ENCODE measurements at places on chromosomes 13 and 19. TPM values are rescaled to one million over a fixed set of nuclear protein-coding genes. Genes with fewer than 3 reads are reported as not detected.

DNA sequence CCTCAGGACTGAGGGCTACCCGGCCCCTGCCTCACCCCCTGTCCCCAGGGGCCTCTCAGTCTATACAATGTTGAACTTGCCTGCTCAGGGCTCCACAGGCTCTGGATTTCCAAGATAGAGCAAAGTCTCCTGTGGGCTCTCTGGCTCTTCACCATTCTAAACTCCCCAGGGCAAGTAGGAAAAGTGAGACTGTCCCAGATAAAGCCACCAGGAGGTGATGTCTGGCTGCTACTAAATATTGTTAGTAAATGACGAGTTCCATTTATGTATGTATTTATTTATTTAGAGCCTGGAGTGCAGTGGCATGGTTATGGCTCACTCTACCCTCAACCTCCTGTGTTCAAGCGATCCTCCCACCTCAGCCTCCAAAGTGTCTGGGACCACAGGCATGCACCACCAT is 73.6 kb upstream of the SIAH3 start:
- no peak for DNase-seq

Gene CTXN1
- 1.9 TPM for total RNA-seq

DNA sequence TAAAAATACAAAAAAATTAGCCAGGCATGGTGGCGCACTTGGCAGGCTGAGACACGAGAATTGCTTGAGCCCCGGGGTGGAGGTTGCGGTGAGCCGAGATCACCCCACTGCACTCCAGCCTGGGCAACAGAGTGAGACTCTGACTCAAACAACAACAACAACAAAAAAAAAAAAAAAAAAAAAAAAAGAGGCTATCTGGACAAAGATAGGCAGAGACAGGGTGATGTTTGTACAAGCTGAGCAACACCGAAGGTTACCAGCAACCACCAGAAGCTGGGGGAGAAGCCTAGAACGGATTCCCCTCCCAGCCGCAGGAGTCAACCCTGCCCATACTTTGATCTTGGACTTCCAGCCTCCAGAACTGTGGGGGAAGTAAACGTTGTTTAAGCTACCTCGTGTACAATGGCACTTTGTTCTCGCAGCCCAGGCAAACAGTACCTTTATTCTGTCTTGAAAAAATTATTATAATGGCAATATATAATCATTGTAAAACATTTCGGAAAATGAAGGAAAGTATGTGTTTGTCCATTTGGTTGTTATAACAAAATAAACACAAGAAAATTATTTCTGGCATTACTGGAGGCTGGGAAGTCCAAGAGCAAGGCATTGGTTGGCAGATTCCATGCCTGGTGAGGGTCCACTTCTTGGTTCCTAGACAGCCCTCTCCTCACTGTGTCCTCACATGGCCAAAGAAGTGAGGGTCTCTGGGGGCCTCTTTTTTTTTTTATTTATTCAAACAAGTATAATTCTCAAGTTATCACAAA is 39.8 kb upstream of the LATS2 start:
- no peak for DNase-seq

GRCh38 chr13:99418103-99418842 is 83.0 kb upstream of the TM9SF2 start:
- DNase-seq, result no peak

Gene PEAK3
- 0.16 TPM for total RNA-seq

DNA sequence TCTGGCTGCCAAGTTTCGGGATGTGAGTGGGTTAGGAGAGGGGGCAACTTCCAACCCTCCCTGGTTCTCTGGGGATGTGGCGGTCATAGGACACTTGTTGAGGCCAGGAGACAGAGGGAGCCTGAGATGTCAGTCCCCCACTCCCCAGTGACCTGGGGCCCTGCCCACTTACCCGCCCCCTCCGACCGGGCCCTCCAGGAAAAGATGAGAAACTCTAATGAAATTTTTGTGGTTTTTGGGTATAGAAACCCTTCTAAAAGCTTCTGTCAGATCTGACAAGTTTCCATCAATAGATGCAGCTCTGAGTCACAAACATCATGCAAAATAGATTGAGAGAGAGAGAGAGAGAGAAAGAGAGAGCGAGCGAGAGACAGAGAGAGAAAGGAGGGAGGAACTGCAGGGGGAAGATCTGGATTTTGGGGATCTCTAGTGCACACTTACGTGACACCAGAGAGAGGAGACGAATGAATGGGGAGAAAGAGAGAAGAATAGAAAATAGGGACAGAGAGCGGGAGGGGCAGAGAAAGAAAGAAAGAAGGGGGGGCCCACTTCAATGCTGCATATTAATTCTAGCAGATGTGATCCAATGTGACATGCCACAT is 94.0 kb downstream of the PTPRS start:
- no peak for DNase-seq

Gene KLK15
- not detected for total RNA-seq

Gene ATXN8OS
- total RNA-seq, result not detected

DNA sequence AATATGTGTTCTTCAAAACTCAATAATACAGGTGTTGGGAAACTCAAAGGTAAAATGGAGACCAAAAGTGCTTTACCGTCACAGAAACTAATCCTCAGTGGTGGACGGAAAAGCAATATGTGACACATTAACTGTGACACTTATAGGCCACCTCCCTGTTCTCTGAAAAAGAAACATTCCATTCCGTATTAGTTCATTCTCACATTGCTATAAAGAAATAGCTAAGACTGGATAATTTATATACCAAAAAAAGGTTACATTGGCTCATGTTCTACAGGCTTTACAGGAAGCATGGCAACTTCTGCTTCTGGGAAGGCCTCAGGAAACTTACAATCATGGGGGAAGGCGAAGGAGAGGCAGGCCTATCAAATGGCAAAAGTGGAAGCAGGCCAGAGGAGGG is 435.3 kb upstream of the HTR2A start:
- no peak for DNase-seq

DNA sequence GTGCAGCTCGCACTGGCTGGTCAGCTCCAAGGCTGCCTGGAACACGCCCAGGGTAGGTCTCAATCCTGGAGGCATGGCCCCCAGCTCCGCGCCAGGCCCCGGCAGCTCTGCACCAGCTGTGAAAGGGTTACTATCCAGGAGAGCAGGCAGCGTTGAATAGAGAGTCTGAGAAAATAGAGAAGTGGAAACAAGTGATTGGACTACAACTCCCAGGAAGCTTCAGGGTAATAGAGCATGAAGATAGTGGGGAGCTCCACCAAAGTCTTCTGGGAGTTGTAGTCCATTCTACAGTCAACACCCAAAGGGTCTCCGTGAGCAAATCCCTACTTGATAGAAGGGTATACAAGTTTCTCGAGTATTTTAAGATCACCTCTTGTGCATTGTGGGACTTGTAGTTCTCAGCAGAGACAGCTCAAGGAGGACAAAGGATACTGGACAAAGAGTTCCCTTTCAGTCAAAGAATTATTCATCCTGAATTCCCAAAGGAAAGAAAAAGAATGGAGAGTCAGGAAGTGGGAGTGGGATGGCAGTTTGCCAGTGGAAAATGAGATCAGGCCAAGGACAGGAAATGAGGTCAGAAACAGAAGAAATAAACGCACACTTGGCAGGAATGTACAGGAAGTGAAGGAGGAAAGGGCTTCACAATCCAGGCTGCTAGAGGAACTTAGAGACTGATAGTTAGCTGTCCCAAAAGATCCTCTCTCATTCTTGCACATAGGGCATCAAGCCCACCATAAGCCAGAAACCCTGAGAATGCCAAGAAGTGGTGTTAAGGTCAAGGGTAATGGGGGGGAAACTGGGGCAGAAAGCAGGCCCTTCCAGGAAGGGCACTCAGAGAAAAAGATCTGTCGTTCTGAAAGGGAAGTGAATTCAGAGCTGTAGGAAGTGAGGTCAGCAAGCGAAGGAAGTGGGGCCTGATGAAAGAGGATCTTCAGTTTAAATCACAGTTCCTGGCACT is 5.5 kb upstream of the MAMSTR start:
- no peak for DNase-seq

Gene PCDH8
- total RNA-seq, result not detected

- DNase-seq, result no peak
Observed at GRCh38 chr19:1469255-1470054, 9.6 kb downstream of the C19orf25 start.

Gene ADPRHL1
- total RNA-seq, result 0.32 TPM

- peak; percentile 67 for DNase-seq
Observed at GRCh38 chr19:3178377-3178972, at the start of gene S1PR4. Gene S1PR4 (plus strand): TSS chr19:3178769. CDS start chr19:3178793, 24 bp downstream.

DNA sequence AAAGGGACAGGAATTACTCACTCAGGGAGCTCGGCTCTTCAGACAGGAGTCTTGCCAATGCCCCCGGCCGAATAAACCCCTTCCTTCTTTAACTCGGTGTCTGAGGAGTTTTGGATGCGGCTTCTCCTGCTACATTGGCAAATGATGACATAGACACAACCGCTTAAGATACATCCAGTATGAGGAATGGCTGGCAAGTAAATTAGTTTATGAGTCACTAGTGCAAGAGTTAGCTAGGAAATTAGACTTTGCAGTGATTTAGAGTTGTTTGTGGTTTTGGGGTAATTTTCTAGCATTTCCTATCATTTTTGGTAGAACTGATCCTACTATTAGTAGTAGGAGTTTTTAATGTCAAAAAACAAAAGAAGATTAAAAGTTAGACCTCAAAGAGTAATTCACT is 166.2 kb downstream of the SLITRK1 start:
- DNase-seq, result no peak

GRCh38 chr13:22077205-22077683 is 406.4 kb downstream of the FGF9 start:
- DNase-seq, result no peak

Gene KASH5
- not detected for total RNA-seq

GRCh38 chr19:4206818-4207484 is 22.4 kb upstream of the EBI3 start:
- no peak for DNase-seq

- DNase-seq, result no peak
Observed at GRCh38 chr13:93862259-93862658, 617.2 kb downstream of the DCT start.

DNA sequence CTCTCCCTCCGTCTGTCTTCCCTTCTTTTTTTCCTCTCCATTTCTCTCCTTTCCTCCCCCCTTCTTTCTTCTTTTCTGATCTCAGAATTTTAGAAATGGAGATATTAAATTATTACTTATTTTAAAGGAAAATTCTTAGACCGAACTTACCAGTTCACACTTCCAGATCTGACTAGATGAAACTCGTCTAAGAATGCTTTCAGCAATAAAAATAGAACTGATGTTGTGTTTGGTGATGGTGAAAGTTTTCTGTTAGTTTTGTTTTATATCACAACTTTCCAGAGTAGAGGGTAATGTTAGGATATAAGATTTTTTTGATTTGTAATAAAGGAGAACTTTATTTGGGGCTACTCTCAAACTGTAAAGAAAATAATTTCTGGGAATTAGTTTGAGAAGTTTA is 29.9 kb downstream of the UCHL3 start:
- no peak for DNase-seq

Gene DLEU7
- total RNA-seq, result not detected

- no peak for DNase-seq
Observed at GRCh38 chr19:27894906-27895754, 1317.8 kb downstream of the UQCRFS1 start.

GRCh38 chr19:37304190-37304883 is 66.6 kb upstream of the ZNF527 start:
- no peak for DNase-seq

Gene ACER1
- 0.24 TPM for total RNA-seq

DNA sequence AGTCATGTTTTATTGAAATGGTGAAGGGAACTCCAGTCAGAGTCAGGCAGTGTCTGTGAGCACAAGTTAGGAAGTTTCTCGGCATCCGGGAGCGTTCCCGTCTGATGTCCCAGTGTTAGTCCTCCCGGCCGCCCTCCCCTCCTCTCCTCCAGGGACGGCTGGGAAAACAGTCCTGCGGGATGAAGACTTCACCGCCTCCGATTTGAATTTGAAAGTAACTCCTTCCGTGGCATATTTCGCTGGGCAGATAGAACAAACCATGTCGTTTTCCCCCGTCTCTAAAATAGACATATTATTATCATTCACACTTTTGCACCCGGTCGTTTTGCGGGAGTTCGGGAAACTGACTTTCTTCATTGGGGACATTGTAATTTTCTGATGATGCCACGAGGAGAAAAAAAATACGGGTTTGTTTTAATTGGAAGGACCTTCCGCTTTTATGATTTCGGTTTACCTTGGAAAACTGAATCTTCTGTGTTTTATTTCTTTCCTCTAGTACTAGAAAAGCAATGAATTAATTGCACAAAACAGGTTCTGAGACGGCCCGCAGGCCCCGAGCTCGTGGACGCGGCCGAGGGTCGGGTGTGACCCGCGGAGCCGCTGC is 76.6 kb downstream of the ZIC5 start:
- DNase-seq, result no peak

DNA sequence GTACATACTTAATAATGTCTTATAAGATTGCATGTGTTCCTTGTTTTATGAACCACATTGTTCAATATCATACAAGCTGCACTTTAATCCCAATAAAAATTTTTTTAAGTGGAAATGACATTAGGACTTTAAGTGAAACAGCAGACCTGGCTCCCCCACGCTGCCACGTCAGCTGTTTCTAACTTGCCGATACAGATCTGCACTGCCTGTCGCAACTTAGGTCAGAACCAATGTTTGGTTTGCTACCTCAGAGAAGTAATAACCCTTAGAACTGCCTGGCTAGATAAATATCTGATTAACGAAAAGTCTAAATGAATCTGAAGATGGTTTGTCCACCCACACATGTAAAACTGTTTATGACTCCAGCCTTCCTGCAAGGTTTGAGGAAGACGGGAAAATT is 327.5 kb upstream of the DACH1 start:
- DNase-seq, result no peak

Gene PTPRH
- 0.16 TPM for total RNA-seq

- DNase-seq, result peak; percentile 74
Observed at GRCh38 chr19:54162241-54162805, 2.8 kb upstream of the LENG1 start.

- no peak for DNase-seq
Observed at GRCh38 chr13:109728791-109729731, 57.3 kb downstream of the IRS2 start.

DNA sequence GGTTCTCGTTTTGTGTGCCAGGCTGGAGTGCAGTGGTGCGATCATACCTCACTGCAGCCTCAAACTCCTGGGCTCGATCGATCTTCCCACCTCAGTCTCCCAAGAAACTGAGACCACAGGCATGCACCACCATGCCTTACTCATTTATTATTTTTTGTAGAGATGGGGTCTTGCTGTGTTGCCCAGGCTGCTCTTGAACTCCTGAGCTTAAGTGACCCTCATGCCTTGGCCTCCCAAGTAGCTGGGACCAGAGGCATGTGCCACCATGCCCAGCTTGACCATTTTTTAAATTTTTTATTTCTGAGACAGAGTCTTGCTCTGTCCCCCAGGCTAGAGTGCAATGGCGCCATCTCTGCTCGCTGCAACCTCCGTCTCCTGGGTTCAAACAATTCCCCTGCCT is 10.2 kb upstream of the GNA11 start:
- DNase-seq, result no peak

Gene ZNF865
- 12.6 TPM for total RNA-seq

- DNase-seq, result no peak
Observed at GRCh38 chr19:3184847-3185460, 776 bp upstream of the NCLN start.

DNA sequence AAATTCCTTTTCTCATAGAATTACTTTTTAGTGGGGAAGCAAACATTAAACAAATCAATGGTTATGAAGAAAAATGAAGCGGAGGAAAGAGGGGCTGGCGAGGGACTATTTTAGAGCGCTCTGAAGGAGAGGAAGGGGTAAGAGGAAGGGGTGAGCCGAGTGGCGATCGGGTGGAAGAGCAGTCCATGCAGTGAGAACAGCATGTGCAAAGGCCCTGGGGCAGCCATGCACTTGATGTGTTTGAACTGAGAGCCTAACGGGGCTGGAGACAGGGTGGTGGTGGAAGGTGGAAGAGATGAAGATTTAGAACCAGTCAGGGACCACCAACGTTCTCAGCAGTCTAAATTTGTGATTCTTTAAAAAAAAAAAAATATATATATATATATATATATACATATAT is 14.4 kb upstream of the NOP53 start:
- DNase-seq, result no peak

Gene RFX1
- 16.0 TPM for total RNA-seq

Gene STARD13
- total RNA-seq, result 6.9 TPM
